ENCODE measurements at places on chromosomes 4 and X. TPM values are rescaled to one million over a fixed set of nuclear protein-coding genes. Genes with fewer than 3 reads are reported as not detected.
A peak's percentile ranks its signal among the peaks of the same experiment; 100 is the strongest.

GRCh38 chr4:67790721-67791120 is 36.5 kb upstream of the GNRHR start:
- DNase-seq, result no peak

GRCh38 chr4:2856266-2856665 is 12.6 kb downstream of the ADD1 start:
- DNase-seq, result no peak

GRCh38 chrX:134761788-134762187 is 103.5 kb upstream of the PLAC1 start:
- peak; percentile 43 for DNase-seq

GRCh38 chr4:123043013-123043412 is 120.6 kb upstream of the NUDT6 start:
- DNase-seq, result no peak

- peak; percentile 87 for DNase-seq
Observed at GRCh38 chr4:15479089-15479912, 9.6 kb downstream of the CC2D2A start.

UBA1 gene
- 248 TPM for total RNA-seq

FAM236B gene
- total RNA-seq, result not detected

THOC2 gene
- total RNA-seq, result 75.4 TPM

ODAPH gene
- not detected for total RNA-seq

Data from MCF 10A (cell line).